ENCODE measurements at places on chromosomes 6 and 20.
A peak's percentile ranks its signal among the peaks of the same experiment; 100 is the strongest.

- peak; percentile 68 for DNase-seq
Observed at GRCh38 chr6:41676431-41676830, 38.2 kb downstream of the MDFI start.

- DNase-seq, result peak; percentile 62
Observed at GRCh38 chr6:130890521-130890971, 63.3 kb downstream of the SMLR1 start.

DNA sequence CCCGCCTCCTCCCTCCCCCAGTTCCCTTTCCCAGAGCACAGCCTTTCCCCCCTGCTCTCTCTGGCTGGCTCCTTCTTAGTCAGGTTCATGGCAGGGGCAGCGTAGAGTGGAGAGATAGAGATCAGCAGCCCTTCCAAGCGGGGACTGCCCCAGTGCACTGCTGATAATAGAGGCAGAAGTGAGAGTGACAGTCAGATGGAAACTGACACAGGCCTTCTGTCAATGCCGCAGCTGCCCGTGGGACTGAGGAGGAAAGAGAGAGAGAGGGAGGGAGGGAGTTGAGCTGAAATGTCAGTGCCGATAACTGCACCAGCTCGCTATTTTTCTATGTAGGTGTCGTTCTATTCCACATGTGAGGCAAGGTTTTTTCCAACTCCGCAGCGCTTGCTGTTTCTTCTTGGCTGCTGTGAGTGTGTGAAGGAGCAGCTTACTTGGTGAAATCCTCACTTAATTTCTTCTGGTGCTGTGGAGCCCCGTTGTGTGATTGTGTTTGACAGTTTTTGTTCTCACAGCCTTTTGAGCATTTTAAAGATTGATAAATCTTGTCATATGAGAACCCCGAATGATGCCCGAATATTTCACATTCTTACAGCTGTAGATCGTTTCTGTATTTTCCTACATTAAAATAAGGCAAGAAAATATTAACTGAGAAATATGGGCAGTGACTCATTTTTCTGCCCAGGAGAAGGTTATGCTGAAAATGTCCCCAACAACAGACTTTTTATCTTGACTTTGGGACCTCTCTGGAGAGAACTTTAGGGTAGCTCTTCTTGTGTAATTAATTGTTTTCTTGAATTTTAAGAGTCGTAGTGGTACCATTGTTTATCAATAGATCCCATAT lies 386.4 kb upstream of the MMS22L start:
- no peak for DNase-seq

DNA sequence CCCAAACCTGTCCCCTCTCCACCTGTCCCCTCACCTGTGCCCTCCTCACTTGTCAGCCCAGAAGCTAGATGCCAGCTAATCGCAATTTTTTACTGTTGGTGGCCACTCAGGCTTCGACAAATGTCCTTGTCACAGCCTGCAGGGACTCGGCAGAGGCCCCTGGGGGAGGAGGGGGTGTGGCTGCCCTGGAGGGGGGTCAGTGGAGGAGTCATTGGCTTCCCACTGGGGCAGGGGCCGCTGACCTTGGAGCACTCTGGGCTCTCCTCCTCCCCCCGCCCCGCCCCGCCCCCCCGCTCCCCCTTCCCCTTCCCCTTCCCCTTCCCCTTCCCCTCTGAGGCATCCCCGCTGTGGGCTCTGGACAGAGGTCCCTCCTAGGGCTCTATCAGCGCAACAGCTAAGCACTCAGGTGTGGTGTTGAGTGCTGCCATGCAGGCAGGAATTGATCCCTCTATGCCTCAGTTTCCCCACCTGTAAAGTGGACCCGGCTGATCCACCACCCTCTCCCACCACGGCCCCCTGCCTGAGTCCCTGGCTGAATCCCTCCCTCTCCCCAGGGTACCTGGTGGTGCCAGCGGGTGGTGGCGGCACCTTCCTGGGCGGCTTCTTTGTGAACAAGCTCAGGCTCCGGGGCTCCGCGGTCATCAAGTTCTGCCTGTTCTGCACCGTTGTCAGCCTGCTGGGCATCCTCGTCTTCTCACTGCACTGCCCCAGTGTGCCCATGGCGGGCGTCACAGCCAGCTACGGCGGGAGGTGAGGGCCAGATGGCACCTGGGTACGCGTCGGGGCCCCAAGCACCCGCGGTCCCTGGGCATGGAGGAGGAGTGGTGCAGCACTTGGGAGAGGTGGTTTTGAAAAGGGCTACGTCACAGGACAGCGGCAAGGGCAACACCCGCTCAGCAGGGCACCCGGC lies 23.8 kb downstream of the SLCO4A1 start:
- no peak for DNase-seq

DNA sequence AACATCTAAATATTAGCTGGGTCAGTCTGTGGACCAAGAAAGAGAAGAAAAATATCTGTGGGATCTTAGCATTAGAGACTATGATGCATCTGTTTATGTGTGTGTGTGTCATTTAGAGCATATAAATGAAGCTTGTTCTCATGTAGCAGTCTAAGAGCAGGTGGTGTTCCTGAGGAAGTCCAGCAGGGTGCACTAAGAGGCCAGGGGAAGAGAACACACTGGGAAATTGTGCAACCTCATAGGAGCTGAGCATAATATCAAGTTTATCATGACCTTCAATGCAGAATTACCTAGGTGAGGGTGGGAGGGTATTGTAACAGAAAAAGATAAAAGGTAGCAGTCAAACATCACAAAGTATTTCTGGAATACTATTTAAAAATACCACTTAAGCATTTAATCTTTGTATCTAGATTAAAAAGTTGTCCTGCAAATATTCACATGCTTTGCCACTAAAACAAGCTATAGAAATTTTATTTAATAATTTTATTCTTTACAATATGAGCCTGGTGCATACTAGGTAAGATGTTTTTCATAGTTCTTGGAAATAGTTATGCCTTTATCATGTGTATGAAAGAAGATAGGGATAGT lies 80.5 kb downstream of the SMPDL3A start:
- peak; percentile 53 for DNase-seq

- DNase-seq, result peak; percentile 86
Observed at GRCh38 chr6:111210194-111210728, 123.0 kb downstream of the SLC16A10 start.

All from suppressor macrophage (primary cell).